ENCODE measurements at places on chromosomes 4 and X. TPM values are rescaled to one million over a fixed set of nuclear protein-coding genes. Genes with fewer than 3 reads are reported as not detected.

HTR2C gene
- not detected for total RNA-seq

CNGA1 gene
- 0.91 TPM for total RNA-seq

PCDH19 gene
- not detected for total RNA-seq

SLC6A14 gene
- not detected for total RNA-seq

EXOC1L gene
- total RNA-seq: not detected

CLCN3 gene
- total RNA-seq: 19.9 TPM

VCX3A gene
- total RNA-seq: not detected

TBC1D8B gene
- total RNA-seq: 0.66 TPM

PDGFRA gene
- total RNA-seq: 18.0 TPM

GPAT3 gene
- total RNA-seq: 7.0 TPM

TMEM35A gene
- not detected for total RNA-seq

- H3K4me3 ChIP-seq: no peak overlapping the region
- no peaks in the 10 kb centered on the region for H3K4me1 ChIP-seq
- H3K27me3 ChIP-seq: no peaks in the 10 kb centered on the region
- no peaks in the 10 kb centered on the region for H3K36me3 ChIP-seq
- no peak for DNase-seq
These were observed 185.4 kb downstream of the OR13H1 start for GRCh38 chrX:131729295-131729694.

GRCh38 chr4:67809502-67809901 lies 55.3 kb upstream of the GNRHR start:
- H3K27me3 ChIP-seq: no peaks in the 10 kb centered on the region
- DNase-seq: no peak
- H3K4me1 ChIP-seq: no peaks in the 10 kb centered on the region
- no peak overlapping the region for H3K27ac ChIP-seq
- H3K4me3 ChIP-seq: no peak overlapping the region

DNA sequence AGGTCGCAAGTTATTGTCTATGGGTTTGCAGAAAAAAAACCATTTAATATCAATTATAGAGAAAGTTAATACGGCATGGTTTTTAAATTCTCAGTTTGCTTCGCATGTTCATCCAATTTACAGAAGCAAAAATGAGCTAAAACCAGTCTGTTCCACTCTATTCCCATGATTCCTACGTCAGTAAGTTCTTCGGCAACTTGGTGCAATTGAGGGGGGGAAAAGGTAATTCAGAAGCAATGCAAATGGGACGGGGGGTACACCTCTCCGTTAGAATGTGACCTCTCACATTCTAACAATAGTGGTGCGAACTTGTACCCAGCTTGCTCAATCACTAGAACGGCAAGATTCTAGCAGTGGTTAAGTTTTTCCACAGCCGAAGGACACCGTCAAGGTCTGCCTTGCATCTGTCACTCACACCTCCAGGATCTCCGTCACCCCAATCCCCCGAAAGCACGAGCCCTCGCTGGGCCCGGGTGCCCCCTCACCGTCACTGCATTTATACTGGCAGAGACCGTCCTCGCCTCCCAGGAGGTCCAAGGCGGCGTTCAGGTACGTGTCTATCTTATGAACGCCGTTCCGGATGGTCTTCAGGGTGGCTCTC lies 653 bp downstream of the PLA2G12A start:
- DNase-seq: no peak
- no peak overlapping the region for H3K27ac ChIP-seq
- peaks cover 19% of the 10 kb centered on the region for H3K4me1 ChIP-seq

DNA sequence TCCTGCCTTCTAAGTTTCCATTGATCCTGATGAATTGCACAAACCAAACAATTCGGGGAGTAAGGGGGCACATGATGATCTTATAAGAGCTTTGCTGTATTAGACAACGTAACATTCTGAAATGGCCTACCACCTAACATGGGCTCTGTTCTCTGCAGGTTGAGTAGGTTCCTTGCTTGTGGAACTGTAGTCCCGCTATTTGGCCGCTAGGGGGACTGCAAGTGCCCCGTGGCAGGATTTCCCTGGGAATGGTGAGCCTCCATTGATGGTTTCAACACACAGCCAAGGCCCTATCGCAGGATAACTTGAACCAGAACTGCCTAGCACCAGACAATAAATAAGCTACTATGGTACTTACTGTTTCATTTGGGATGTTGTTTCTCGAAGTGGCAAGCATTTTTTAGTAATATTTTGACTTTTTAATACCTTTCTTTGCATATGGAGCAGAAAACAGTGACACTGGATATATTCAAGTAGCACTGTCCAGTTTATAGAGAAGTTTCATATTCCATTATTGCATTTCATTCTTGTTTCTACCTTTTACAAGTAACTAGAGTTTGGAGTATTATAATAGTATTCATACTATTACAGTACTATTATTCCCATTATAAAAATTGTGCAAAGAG lies 11.9 kb downstream of the AR start:
- H3K36me3 ChIP-seq: peaks cover 7% of the 10 kb centered on the region
- H3K27me3 ChIP-seq: no peaks in the 10 kb centered on the region
- H3K27ac ChIP-seq: no peak overlapping the region
- H3K4me1 ChIP-seq: no peaks in the 10 kb centered on the region
- DNase-seq: no peak
- H3K4me3 ChIP-seq: no peak overlapping the region

- H3K36me3 ChIP-seq: no peaks in the 10 kb centered on the region
- no peak overlapping the region for H3K27ac ChIP-seq
- peaks cover 4% of the 10 kb centered on the region for H3K4me1 ChIP-seq
These were observed 210.7 kb upstream of the SLC7A11 start for GRCh38 chr4:138452826-138453225.

GRCh38 chr4:42768125-42768748 lies 111.3 kb upstream of the ATP8A1 start:
- H3K36me3 ChIP-seq: no peaks in the 10 kb centered on the region
- H3K27me3 ChIP-seq: no peaks in the 10 kb centered on the region
- no peak overlapping the region for H3K27ac ChIP-seq
- no peak overlapping the region for H3K4me3 ChIP-seq

GRCh38 chr4:64581422-64581821 lies 172.2 kb upstream of the TECRL start:
- no peak overlapping the region for H3K27ac ChIP-seq
- no peak for DNase-seq
- no peak overlapping the region for H3K4me3 ChIP-seq
- H3K4me1 ChIP-seq: no peaks in the 10 kb centered on the region

- no peak overlapping the region for H3K4me3 ChIP-seq
- H3K27me3 ChIP-seq: no peaks in the 10 kb centered on the region
- H3K36me3 ChIP-seq: no peaks in the 10 kb centered on the region
- H3K4me1 ChIP-seq: no peaks in the 10 kb centered on the region
- DNase-seq: no peak
These were observed 34.0 kb upstream of the FMR1 start for GRCh38 chrX:147877726-147878125.

DNA sequence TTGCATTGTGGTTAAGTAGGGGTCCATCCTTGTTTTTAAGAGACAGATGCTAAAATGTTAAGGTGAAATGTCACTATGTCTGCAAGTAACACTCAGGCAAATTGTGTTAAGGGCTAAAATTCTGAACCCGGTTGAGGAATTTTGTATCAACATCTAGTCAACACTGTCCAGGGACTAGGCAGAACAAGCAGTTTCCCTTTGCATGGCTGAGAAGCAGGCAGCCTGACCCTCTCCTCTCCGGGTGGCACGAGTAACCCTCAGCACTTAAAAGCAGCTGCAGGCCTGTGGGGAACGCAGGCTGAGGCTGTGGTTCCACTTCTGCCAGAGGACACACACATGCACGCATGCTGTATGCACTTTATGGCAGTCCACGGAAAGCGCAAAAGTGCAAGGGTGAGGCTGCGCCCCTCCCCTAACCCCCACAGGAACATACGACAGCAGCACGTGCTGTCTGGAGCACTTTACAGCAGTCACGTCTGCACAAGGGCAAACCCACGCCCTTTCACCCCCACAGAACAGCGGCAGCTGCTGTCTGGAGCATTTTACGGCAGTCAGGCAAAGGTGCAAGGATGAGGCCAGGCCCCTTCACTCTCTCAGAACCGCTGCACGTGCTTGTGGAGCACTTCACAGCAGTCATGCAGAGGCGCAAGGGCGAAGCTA lies 619 bp upstream of the MPC1L start:
- no peak overlapping the region for H3K4me3 ChIP-seq
- no peaks in the 10 kb centered on the region for H3K36me3 ChIP-seq
- H3K4me1 ChIP-seq: no peaks in the 10 kb centered on the region
- H3K27me3 ChIP-seq: no peaks in the 10 kb centered on the region
- DNase-seq: no peak
- H3K27ac ChIP-seq: no peak overlapping the region

GRCh38 chr4:95638920-95639501 lies 90.2 kb upstream of the UNC5C start:
- no peaks in the 10 kb centered on the region for H3K4me1 ChIP-seq
- no peak overlapping the region for H3K27ac ChIP-seq
- no peak for DNase-seq
- H3K4me3 ChIP-seq: no peak overlapping the region

GRCh38 chr4:173231916-173232315 lies 63.3 kb downstream of the GALNT7 start:
- H3K27me3 ChIP-seq: no peaks in the 10 kb centered on the region
- H3K27ac ChIP-seq: no peak overlapping the region
- H3K4me3 ChIP-seq: no peak overlapping the region
- no peak for DNase-seq

- no peaks in the 10 kb centered on the region for H3K36me3 ChIP-seq
- DNase-seq: peak; percentile 44
- no peaks in the 10 kb centered on the region for H3K27me3 ChIP-seq
- no peak overlapping the region for H3K4me3 ChIP-seq
- H3K27ac ChIP-seq: peak overlapping the region; percentile 5
- peaks cover 18% of the 10 kb centered on the region for H3K4me1 ChIP-seq
These were observed 191.6 kb downstream of the ANAPC10 start for GRCh38 chr4:144906181-144906925.

DNA sequence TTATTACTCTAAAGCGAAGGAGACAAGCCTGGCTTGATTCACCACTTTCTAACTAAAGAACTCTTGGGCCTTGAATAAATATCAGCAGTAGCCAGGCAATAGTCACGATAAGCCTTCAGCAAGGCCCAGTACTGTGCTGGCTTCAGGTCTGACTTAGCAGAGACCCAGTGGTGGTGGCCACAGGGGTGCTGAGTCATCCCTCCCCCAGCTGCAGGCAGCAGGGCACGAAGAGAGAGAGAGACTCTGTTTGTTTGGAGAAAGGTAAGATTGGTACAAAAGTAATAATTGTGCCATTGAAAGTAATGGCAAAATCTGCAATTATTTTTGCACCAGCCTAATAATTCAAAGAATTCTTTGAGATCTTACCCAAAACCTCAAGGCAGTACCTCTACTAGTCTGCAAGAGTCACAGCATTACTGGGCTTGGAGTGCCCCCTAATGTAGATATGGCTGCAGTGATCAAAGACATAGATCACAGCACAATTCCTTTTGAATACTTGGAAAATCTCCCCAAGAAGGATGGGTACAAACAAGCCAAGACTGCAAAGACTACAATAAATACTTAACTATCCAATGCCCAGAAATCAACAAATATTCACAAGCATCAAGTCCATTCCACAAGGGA lies 159.5 kb upstream of the USP38 start:
- DNase-seq: no peak

DNA sequence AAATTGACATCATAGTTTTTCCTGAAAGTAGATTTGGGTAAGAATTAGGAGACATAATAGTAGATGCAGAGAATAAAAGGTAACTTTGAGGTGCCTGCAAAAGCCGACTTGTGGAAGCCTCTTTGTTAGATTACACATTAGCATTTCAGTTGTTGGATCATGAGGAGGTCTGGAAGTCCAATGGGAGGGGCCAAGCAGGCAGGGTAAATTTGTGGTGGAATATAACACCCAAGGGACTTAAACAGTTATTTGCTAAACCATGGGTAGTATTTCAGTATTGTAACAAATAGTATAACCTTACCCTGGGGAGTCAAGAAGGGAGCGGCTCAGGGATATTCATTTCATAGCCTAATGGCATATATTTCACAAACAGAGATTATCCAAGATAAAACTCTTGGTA lies 810.7 kb upstream of the AMOT start:
- no peaks in the 10 kb centered on the region for H3K36me3 ChIP-seq
- H3K27ac ChIP-seq: no peak overlapping the region

DNA sequence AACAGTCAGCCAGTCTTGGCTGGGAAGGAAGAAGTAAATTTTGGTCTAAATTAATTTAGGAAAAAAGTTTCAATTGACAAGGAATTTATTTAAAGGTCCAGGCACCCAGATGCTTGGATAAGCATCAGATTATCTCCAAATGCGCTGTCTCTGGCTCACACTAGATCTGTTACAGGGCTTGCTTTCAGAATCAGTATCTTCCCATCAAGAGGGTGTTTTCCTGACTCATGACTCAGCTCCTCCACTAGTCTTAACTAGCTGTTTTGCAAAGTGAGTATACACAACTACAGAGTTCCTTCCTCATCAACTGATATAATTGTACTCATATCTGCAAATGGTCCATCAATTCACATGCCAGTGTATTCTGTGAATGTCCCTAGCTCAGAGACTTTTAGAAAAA lies 482.1 kb upstream of the CPEB2 start:
- no peak for DNase-seq
- no peak overlapping the region for H3K27ac ChIP-seq
- no peaks in the 10 kb centered on the region for H3K27me3 ChIP-seq

DNA sequence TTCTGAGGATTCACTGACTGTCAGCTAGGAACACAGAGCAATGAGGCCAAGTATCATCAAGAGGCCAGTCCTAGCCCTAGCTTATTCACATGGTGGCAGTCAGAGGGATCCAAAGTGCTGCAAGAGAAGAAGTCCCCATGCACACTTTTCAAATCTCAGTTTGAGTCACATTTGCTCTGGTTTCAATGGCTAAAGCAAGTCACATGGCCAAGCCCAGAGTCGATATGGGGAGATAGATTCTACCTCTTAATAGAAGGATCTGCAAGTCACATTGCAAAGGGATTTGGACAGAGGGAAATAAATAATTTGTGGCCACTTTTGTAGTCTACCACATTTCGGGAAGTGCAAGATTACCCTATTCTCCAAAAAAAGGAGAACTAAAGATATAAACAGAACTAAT lies 3.7 kb upstream of the LCORL start:
- no peak overlapping the region for H3K4me3 ChIP-seq
- peaks cover 4% of the 10 kb centered on the region for H3K4me1 ChIP-seq
- H3K27me3 ChIP-seq: peaks cover 12% of the 10 kb centered on the region
- no peak overlapping the region for H3K27ac ChIP-seq

GRCh38 chrX:96538104-96538725 lies 146.4 kb upstream of the DIAPH2 start:
- no peak overlapping the region for H3K27ac ChIP-seq
- DNase-seq: no peak
- H3K4me3 ChIP-seq: no peak overlapping the region

All from SJSA1 (cell line).